Stimulated activated CD8-positive, alpha-beta memory T cell treated with anti-CD3 and anti-CD28 coated beads, Interleukin-7, amount 100 ng/mL, for 4 hours (primary cell): ENCODE measurements at places on chromosomes 5 and 9.

GRCh38 chr5:139104577-139105276 is 93.4 kb downstream of the SIL1 start:
- no peak for DNase-seq

DNA sequence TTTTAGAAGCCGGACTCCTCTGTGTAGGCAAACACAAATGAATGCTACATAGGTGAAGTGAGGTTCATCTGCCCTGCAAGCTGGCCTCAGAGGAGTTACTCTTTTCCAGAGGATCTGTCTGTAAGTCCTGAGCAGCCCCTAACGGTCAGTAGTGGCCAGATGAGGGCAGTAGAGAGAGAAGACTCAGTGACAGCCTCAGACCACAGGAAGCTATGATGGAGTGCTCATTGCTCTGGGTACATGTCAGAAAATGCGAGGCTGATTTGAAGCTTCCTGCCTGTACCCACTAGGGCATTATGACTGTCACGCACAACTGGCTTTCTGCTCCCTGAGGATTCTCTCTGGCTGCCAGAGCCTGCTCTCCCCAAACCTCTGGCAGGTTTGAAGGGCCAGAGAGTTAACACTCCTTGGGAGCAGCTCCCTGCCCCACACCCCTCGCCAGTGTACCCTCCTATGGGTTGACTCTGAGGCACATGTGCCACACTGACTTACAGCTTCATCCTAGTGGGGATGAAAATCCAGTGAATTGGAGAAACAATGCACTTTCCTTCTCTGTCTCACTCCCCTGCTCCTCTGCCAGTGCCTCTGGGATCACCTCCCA is 141.5 kb downstream of the GABRG2 start:
- no peak for DNase-seq

DNA sequence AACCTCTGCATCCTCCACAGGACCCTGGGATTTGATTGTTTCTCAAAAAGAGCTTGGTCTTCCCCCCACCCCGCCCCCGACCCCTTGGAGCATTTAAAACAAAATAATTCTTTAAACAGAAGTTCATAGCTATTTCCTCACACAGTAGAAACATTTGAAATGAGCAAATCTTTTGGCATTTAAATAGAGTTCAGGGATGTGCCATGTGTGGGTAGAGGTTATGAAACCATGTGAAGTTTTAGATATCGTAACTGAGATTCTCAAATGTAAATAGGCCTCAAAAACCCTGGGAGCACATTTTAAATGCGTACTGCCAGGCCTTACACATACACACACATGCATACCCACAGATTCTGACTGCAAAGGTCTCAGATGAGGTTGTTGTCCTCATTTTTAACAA is 66.5 kb downstream of the EPB41L4B start:
- no peak for DNase-seq

GRCh38 chr5:139765409-139766217 is 30.0 kb upstream of the PSD2 start:
- DNase-seq: peak; percentile 68

DNA sequence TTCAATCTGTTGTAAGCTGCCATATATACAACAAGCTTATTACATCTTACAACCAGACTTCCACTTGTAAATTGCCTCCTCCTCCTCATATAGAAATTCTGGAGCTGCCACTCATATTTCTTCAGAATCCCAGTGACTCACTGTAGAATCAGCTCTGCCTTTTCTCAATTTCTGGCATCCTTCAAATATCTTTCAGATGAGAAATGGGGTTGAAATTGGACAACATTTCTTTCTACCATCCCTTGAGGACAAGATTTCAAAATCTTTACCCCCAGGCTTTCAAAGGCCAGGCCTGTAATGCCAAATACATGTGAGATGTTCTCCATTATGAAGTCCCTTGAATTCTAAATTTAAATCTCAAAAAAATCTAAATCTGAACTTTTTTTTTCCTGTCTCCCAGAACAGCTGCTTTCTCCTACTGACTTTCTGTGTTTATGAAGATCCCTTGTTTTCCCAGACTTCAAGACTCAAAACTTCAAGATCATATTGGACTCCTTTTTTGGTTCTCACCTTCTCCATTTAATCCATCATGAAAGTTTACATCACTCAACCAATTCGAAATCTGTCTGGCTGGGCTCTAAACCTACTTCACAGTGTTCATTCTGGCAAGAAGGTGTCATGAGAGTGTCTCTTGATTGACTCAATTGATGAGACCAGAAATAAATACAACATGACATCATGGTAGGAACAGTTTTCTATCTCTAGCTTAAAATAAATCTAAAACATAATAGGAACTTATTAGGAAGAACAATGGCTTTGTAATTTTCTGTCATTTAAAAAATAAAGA is 109.8 kb downstream of the HMHB1 start:
- no peak for DNase-seq

GRCh38 chr9:115373710-115374045 is 255.7 kb upstream of the TNC start:
- DNase-seq: no peak

DNA sequence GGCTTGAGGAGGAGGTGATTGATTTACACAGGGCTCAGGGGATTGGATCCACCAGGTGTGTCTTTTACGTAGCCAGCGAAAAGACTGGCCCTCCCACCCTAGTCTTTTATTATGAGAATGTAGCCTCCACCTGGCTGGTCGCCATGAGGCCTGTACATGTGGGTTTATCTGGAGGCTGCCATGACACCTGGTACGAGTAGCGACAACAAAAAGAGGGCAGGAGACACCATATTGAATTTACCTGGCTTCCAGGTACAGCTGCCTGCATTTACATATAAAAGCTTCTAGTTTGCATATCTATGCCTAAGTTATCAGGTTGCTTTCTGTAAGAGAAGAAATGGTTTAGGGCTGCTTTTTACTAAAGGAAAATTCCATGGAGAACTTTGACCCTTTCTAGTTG is 1173.7 kb upstream of the SEMA6A start:
- DNase-seq: no peak

DNA sequence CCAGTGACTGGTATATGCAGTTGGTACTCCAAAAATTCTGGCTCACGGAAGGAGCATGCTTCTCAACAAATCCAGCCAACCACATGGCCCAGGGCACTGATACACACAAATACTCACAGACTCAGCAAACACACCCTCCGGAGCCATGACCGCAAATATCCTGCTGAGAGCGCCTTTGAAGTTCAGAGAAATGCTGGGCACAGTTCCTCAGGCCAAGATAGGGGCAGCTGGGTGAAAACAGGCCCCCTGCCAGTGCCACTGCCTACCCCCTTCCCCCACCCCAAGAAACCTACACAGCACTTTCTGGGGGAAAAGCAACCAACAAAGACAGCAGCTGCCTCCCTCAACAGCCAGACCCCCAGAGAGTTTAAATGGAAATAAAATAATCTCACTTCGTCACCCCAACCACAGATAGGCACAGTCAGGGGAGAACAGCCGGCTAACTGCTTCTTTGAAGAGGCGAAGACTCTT is 120.0 kb downstream of the C5orf15 start:
- no peak for DNase-seq

GRCh38 chr9:106868565-106868964 is 5.6 kb downstream of the ZNF462 start:
- no peak for DNase-seq

DNA sequence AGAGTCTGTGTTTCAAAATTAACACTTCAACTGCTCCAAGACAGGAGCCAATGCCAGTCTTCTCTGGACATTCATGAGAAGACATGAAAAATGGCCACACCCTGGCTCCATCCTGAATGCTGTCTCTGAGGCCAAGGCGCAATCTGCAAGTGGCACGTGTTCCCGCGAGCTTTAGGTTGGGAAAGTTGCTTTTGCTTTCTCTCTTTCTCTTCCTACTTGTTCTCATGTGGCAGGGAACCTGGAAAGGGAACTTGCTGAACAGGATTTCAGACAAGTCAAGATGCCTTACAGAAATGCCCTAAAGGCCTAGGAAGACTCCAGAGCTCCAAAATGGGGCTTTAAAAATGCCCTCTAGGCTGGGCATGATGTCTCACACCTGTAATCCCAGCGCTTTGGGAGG is 91.9 kb upstream of the OTULINL start:
- DNase-seq: no peak

- DNase-seq: no peak
Measured at GRCh38 chr5:157997991-157998504, 139.1 kb upstream of the CLINT1 start.

DNA sequence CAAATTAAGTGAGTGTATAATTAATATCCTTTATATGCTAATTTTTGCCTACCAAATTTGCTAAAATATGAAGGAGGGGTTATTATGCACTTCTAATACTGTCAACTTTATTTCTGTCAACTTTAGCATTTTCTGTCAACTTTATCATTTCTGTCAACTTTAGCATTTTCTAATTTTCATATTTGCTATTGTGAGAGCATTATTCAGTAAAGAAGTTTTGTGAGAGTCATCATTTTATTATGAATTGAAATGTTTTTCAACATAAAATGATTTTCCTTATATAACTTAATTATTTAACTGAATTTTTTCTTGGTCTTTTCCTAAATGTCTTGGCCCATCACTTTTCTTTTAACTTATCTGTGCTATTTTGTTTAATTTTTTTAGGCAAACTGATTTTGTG is 58.2 kb downstream of the FBXO4 start:
- DNase-seq: no peak

GRCh38 chr5:170154297-170154696 is 48.6 kb downstream of the FOXI1 start:
- no peak for DNase-seq

- no peak for DNase-seq
Measured at GRCh38 chr5:77232574-77233358, 22.3 kb downstream of the PDE8B start.

- DNase-seq: no peak
Measured at GRCh38 chr5:136511046-136511445, 145.7 kb upstream of the TRPC7 start.

DNA sequence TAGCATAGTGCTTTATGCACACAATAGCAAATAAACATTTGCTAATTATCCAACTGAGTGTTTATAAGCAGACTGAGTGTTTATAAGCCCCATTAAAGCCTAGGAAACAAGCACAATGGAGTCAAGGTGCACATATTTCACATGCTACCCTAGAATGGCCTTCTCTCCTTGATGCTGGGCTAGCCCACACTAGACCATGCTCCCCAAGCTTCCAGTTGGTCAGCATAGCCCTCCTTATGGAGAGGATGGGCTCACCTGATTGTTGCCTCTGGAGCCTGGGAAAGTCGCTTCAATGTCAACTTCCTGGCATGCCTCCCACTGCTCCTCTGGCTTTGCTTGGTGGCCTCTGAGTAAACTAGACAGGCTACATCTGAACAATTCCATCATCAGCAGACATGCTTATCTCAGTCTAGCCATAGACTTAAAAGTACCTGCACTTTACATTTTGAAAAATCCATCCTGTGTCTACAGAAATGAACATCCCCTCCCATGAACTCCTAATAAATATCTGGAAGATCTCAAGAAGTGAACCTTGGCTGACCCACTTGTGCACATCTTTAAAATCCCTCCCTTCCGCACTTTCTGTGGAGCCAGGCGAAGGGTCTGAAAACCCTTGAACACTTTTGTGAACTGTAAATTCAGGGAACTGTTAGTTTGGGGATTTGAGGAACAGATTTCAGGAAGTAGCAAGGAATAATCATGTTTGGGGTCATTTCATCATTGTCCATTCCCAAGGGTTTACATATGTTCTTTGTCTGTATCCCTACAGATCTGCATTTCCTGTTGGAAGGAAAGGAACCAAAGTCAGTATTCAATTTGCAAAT is 486.6 kb downstream of the ARHGEF28 start:
- DNase-seq: no peak

GRCh38 chr5:54040804-54041203 is 269.6 kb downstream of the ARL15 start:
- no peak for DNase-seq

DNA sequence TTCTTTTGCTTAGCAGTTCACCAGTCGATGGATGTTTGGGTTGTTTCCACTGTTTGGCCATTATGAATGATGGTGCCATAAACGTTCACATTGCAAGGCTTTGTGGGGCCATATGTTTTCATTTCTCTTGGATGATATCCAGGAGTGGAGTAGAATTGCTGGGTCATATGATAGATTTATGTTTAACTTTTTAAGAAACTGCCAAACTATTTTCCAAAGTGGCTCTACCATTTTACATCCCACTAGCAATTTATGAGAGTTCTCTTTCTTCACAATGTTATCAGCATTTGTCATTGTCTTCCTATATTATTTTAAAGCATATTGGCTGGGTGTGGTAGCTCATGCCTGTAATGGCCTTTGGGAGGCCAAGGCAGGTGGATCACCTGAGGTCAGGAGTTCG is 5.2 kb downstream of the GPR107 start:
- DNase-seq: no peak

DNA sequence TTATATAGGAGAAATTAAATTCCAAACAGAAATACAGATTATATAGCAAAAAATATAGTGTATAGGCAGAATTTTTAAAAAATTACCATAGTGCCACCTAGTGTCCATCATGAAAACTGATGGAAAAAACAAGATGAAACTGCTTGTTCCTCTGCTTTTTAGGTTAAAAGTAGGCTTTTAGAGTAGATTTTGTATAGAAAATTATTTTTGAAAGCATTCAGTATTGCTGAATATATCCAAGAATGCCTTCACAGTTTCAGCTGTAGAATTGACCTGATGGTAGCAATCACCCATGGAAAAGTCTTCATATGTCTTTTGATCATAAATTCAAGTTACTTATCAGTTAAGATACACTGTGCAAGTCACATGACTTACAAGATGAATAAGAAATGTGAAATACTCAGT is 19.7 kb downstream of the RIOK2 start:
- DNase-seq: no peak

- DNase-seq: no peak
Measured at GRCh38 chr9:82168585-82168984, 180.0 kb downstream of the SPATA31D1 start.

GRCh38 chr5:170627271-170627670 is 123.5 kb downstream of the KCNIP1 start:
- DNase-seq: no peak

- no peak for DNase-seq
Measured at GRCh38 chr9:134236001-134236421, 71.6 kb upstream of the RNU6ATAC start.

DNA sequence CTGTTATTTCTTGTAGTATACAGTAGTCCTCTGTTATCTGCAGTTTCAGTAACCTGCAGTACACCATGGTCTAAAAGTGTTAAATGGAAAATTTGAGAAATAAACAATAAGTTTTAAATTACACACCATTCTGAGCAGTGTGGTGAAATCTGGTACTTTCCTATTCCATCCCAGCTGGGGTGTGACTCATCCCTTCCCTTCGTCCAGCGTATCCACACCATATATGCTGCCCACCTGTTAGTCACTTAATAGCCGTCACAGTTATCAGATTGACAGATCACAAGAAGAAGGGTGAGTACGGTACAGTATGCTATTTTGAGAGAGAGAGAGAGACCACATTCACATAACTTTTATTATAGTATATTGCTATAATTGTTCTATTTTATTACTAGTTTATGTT is 28.9 kb downstream of the FAM151B start:
- no peak for DNase-seq

- no peak for DNase-seq
Measured at GRCh38 chr5:131260895-131261294, 3.0 kb upstream of the CDC42SE2 start.

DNA sequence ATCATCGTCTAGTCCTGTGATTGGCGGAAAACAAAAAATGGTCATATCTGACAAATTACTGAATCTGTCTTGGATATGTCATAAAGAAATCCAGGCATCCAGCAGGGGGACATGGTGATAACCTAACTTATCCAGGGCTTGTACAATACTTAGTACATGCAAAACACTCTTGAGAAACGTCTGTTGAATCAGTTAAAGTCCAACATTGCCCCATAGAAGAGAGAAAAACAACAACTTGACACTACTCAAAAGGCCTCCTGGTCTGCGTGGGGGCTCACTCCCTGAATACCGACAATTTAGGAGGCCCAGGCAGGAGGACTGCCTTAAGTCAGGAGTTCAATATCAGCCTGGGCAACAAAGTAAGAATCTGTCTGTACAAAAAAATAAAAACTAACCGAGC is 217.5 kb downstream of the DCP2 start:
- DNase-seq: no peak
